ENCODE measurements at places on chromosomes 12 and 14.

DNA sequence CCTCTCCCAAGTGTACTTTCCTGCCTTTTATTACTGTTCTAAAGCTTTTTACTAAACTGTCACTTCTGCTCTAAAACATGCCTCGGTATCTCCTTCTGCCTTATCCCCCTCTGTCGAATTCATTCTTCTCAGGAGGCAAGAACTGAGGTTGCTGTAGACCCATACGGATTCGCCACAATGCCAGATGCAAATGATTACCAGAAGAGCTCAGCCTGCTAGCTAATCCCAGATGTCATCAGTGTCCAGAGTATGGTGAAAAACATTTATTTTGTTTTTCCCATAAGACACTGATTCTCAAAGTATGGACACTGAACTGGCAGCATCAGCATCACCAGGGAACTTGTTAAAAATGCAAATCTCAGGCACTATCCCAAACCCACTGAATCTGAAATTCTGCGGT lies 359.3 kb downstream of the TMTC2 start:
- DNase-seq: no peak

GRCh38 chr14:29847056-29847380 lies 80.6 kb downstream of the PRKD1 start:
- no peak for DNase-seq

- DNase-seq: no peak
These were observed 488.4 kb downstream of the BCAT1 start for GRCh38 chr12:24460506-24460905.

- no peak for DNase-seq
These were observed 5.1 kb downstream of the MCRS1 start for GRCh38 chr12:49562831-49563230.

- DNase-seq: no peak
These were observed 57.9 kb upstream of the GPR68 start for GRCh38 chr14:91302391-91302790.

All from stimulated activated CD4-positive, alpha-beta T cell treated with anti-CD3 and anti-CD28 coated beads, Interleukin-2, amount 100 ng/mL, for 4 hours (primary cell).